ENCODE measurements at places on chromosomes 2 and 18.

GRCh38 chr2:227377467-227378351 lies 1.4 kb downstream of the TM4SF20 start:
- DNase-seq = no peak

GRCh38 chr2:608711-609110 lies 68.5 kb downstream of the TMEM18 start:
- no peak for DNase-seq

- no peak for DNase-seq
Observed at GRCh38 chr2:68987021-68987503, 12.6 kb downstream of the GKN1 start.

DNA sequence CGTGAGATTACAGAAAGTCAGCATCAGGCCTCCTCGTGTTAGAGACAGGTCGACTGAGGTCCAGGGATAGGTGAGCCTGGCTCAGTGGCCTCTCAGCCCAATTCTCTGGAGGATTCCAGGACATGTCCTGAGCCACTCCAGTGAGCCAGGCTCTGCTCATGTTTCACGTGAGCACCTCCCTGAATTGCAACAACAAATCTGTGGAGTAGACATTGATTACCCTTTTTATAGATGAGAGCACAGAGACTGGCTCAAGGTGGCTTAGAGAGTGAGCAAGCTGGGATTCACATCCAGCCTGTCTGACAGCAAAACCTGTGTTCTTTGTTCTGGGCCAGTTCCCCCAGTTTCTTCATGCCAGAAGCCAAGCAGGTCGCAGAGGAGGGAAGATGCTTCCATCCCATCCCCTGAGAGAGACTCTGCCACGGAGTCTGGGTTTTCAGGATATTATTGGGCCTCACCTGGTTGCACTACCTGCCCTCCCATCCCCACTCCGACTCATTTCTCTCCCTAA lies 46.4 kb downstream of the HS1BP3 start:
- DNase-seq = no peak

DNA sequence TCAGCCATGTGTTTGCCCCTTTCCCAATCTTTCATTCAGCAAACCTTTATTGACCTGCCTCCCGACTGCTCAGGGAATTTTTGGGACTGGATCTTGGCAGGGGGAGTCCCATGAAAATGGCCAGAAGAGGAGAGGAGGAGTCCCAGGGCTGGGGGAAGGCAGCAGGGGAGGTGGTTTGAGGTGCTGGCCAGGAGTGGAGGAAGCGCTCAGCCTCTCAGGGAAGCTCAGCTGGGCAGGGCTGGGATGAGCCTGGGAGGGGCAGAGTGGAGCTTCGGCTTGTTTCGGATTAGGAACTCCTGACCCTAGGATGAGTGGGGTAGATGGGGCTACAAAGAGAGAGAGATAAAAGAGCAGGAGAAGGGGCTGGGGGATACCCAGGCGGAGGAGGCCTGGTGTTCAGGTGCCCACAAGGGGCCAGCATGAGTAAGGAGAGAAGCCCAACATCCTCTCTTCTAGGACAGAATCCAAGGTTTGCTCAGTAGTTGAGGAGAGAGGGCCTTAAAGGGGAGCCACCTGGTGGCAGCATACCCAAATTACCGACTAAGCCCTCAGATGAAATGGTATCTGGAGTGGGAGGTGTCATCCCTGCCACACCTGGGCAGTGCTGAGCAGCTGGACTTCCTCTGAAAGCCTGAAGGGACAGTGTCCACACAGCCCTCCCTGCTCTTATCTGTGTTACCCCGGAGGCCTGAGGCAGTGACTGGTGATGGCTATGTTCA lies 91.1 kb downstream of the INHBB start:
- DNase-seq = peak; percentile 90

Measured in 8988T (cell line).